Suppressor macrophage treated with lipopolysaccharide for 1 hour (primary cell): ENCODE measurements at places on chromosomes 3 and 15.

GRCh38 chr3:188137051-188137450, 16.9 kb upstream of the LPP start:
- DNase-seq: peak; percentile 70

DNA sequence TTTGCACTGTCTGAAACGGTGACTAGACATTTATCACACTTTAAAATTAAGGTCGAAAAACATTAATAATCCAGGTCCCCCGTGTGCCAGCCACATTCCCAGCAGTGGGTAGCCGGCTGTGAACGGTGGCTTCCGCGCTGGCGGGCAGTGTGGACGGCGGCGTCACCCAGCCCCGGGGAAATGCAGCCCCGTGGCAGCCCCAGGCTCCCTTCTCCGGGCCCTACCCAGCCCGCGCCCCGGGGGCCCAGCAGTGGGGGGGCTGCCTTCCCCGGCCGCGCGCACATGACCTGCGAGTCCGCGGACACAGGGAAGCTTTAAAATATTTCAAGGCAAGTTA, 25.3 kb downstream of the GABRA5 start:
- DNase-seq: no peak

DNA sequence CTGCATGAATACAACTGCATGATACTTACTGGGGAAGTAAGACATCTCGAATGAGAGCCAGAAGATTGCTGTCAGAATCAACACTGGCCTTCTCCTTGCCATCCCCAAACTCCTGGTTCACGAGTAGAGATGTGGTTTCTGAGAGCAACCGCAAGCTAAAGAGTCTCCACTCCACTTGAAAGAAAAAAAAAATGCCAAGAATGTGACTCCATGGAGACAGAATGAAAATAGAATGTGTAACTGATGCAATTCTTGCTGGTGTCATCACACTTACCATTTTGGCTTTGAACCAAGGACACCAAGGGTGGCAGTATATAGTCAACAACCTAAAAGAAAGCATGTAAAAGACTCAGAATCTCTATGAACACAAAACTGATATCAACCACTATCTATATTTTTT, 280.4 kb downstream of the ULK4 start:
- DNase-seq: no peak

- no peak for DNase-seq
Measured at GRCh38 chr3:45955017-45955647, 11.9 kb downstream of the CXCR6 start.

GRCh38 chr15:63944681-63944955, 101.7 kb downstream of the DAPK2 start:
- no peak for DNase-seq

- peak; percentile 58 for DNase-seq
Measured at GRCh38 chr3:152199102-152199840, 69.5 kb upstream of the MBNL1 start.

GRCh38 chr3:105938101-105938500, 69.3 kb upstream of the CBLB start:
- no peak for DNase-seq

GRCh38 chr3:111604119-111604518, 9.0 kb upstream of the ZBED2 start:
- DNase-seq: no peak

- no peak for DNase-seq
Measured at GRCh38 chr15:83656943-83657528, 3.1 kb downstream of the ADAMTSL3 start.

DNA sequence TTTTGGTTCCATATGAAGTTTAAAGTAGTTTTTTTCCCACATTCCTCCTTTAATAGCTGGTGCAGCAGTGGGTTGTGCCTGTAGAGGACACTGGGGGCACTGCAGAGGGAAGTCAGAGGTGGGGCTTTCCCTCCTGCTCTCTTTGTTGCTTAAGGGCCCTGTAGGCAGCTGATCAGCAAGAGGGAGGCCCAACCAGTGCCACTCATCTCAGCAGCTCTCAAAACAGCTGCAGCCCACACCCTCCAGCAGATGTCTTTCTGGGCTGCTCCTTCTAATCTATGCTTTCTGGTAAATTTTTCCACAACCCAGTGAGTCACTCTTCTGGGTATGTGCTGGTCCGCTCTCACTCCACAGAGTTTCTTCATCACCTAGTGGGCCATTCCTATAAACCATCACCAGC, 263.8 kb downstream of the FEZF2 start:
- no peak for DNase-seq

- DNase-seq: no peak
Measured at GRCh38 chr3:71304247-71304646, 279.3 kb downstream of the FOXP1 start.

- DNase-seq: no peak
Measured at GRCh38 chr3:76646921-76647562, 392.9 kb upstream of the ROBO2 start.

GRCh38 chr3:7779331-7779730, 722.3 kb upstream of the LMCD1 start:
- peak; percentile 55 for DNase-seq

- no peak for DNase-seq
Measured at GRCh38 chr3:157376603-157377300, 59.9 kb upstream of the PTX3 start.

GRCh38 chr3:118884748-118885206, 149.9 kb downstream of the IGSF11 start:
- DNase-seq: peak; percentile 53

GRCh38 chr3:99470841-99471240, 167.6 kb upstream of the COL8A1 start:
- DNase-seq: no peak

GRCh38 chr3:15428539-15428938, 1.1 kb downstream of the EAF1 start:
- peak; percentile 89 for DNase-seq

GRCh38 chr3:134751831-134752230, 43.2 kb upstream of the EPHB1 start:
- DNase-seq: no peak

- no peak for DNase-seq
Measured at GRCh38 chr3:139267300-139268246, 76.2 kb upstream of the MRPS22 start.

- DNase-seq: peak; percentile 88
Measured at GRCh38 chr15:70234256-70234905, 136.7 kb upstream of the TLE3 start.

DNA sequence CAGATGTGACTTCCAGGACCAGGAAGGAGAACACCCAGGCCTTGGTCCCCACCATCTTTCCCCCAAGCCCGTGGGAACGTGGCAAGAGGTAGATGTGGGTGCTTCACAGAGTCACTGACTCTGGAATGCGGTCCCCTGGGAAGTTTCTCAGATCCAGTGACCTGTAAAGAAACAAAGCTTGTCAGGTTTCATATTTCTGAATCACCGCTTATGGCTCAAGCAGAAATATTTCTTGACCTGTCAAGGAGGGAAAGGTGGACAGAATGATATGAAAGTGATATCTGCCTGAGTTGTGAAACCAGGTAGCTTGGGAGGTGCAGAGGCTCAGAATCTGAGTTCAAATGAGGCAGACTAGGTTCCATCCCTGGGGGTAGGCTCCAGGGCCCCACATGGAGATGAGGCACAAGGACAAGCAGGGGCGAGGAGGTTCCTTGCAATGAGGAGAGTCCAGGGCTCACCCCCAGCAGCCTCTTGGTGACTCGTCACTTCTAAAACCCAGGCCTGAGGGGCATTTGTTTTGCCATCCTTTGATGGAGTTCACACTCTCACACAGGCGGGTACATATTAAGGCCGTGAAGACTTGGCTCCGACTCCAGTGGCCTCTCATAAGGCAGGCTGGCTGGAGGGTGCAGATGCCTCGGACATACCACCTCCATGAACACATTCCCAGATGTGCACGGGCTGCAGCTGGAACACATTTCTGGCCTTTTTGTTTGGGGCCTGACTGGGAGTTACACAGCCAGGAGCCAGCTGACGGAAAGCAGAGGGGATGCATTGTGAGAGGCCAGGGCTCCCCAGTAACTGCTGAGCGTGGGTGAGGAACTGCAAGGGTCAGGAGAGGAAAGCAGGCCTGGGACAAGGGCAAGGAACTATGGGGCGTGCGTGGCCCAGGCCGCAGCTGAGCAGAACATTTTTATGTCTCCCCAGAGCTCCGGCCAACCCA, 1.3 kb downstream of the CILP start:
- no peak for DNase-seq

- DNase-seq: no peak
Measured at GRCh38 chr3:105960381-105960780, 91.6 kb upstream of the CBLB start.

- peak; percentile 90 for DNase-seq
Measured at GRCh38 chr3:49092938-49093852, 676 bp downstream of the QRICH1 start.

GRCh38 chr3:116390318-116390717, 55.0 kb downstream of the LSAMP start:
- no peak for DNase-seq

GRCh38 chr3:123660900-123661299, 76.0 kb upstream of the HACD2 start:
- DNase-seq: no peak

GRCh38 chr3:192187485-192188051, 539.8 kb downstream of the FGF12 start:
- no peak for DNase-seq

DNA sequence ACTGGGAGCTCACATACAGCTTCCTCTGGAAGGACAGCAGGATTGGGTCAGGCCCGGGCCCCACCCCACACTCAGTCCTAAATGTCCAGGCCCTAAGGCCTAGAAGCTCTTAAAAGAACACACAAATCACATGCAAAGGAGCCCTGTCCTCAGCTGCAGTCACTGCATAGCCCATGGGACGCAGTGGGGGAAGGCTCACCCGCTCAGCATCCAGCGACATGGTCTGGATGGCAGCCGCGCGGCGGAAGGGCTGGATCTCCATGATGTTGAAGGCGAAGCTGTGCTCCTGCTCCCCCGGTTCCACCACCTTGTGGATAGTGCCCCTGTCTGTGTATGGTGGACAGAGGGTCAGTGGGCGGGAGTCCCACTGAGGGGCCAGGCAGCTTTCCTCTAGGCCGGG, 22.1 kb downstream of the SEMA7A start:
- DNase-seq: no peak

DNA sequence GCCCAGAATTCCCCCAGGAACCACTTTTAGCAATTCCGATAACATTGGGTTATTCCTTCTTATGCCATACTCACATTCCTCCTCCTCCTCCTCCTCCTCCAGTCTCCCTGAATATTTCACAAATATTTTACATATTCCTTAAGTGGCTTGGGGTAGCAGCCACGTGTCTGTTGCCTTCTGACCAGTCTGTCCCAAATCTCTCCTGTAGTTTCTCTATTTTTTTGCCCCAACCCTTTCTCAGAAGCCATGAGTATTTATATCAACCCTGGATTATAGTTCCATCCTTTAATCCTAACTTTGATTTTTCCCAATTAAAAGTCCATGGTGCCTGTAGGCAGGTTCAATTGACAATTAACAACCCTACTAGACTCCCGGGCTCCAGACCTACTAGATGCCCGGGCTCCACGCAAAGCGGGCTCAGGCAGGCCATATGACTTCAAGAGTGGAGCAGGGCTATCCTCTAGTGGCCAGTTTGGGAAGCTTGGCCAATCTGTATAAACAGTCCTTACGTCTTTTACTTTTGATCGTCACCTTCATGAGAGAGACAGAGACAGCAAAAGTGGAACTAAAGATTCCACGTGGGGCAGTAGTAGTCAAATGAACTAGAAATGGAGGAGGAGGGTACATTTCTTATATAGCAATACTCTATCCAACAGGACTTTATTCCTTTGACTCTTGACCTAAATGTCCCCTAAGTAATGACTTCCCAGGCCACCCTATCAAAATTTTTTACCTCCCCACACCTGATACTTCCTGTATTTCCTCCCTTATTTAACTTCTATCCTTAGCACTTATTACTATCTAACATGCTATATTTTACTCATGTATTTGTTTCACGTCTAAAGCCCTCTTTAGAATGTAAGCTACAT, 69.7 kb downstream of the USF3 start:
- peak; percentile 84 for DNase-seq

GRCh38 chr3:72006631-72007556, 221.9 kb upstream of the PROK2 start:
- no peak for DNase-seq

DNA sequence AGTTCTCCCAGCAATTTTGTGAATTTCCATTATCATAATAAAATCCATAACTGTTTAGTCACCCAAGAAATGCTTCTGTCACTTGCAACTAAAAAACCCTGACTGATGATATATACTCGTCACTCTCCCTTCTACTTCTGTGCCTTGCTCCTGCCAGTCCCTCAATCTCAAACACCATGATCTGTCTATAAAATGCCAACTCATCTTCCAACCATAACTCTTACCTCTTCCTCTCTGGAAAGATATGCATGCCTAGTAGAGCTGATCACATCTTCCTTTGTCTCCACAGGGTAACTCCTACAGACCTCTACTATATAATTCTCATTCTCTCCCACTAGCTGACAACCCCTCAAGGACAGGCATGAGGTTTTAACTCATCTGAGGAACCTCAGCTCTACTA, 5.2 kb upstream of the VEPH1 start:
- no peak for DNase-seq

DNA sequence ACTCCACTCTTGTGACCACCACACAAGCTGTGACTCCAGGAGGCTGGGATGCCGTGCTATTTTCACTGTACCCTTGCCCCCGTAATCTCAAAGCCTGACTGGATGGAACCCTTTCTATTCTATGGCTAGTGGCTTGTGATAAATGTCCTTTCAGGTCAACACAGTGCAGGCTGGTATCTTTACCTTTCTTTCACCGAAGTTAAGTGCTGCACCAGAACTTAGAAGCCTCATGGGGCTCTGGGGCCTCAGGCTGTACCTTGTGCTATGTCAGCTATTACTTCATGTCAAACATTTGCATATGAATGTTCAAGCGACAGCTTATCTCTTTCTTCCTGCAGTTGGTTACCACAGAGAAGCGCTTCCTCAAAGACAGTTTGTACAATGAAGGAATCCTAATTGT, 66.8 kb downstream of the RPL39L start:
- peak; percentile 13 for DNase-seq

- no peak for DNase-seq
Measured at GRCh38 chr3:23607184-23607847, 198.4 kb upstream of the UBE2E1 start.

DNA sequence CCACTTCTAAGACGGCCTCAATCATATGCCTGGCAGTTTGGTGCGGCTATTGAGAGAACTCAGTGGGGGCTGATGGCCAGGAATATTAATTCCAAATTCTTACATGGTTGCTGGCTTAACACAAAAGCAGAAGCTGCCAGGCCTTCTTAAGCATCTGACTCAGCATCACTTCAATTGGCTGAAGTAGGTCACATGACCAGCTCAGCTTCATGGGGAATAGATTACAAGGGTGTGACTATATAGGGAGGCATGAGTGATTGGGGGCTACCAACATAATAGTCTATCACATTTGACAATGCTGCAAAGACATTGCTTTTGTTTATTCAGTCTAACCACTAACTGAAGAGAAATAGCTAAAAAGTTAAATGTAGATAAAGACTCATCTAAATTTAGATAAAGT, 101.6 kb upstream of the ANKRD28 start:
- peak; percentile 34 for DNase-seq

DNA sequence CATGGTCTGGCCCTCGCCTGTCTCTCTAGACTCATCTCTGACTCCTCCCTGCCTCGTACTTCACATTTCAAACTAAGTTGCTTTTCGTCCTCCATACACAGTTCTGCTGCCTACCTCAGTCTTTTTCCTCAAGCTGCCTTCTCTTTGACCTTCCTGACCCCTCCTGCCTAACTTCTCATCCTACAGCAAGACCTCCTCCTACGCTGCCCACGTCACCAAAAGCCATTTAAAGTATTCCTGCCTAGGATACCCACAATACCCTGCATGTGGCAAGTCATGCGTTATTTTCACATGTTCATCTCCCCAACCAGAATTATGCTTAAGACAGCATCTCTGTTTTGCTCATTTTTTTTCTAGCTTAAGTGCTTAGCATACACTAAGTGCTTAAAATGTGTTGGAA, 56.7 kb downstream of the LHFPL4 start:
- no peak for DNase-seq
